Hepatocyte (in vitro differentiated cells): ENCODE measurements at places on chromosomes 13 and 19.
A peak's percentile ranks its signal among the peaks of the same experiment; 100 is the strongest.

DNA sequence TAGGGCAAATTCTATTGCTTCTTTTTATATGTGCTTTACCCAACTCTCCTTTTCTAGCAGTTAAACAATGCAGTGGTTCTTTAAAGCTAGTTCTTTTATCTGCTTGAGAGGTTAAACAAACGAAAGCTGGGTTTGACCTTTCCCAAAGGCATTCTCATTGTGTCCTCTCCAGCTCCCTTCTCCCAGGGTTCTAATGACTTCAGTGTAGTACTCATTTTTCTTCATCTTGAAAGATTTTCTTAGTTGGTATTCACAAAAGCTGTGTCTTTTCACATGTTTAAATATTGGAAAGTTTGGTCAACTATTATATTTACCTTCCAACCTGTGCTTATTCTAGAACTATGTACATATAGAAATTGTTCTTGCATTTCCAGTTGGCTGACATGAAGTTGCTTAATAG, 1.5 kb downstream of the WASF3 start:
- DNase-seq, result peak; percentile 12

GRCh38 chr19:13001502-13002165, 6.4 kb downstream of the NFIX start:
- DNase-seq, result no peak

DNA sequence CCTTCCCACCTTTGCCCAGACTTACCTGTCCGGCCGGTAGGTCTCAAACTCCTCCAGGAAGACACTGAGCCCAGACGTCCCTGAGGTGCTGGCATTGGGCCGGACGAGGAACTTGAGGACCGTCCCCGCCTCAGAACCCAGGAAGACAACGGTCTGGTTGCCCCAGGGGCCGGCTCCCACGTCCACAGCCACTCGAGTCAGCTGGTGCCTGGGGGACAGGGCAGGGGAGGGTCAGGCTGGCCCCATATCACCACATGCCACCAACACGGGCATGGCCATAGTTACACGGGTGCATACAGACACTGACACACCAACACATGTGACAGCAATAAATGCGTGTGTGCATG, 8.4 kb upstream of the LRG1 start:
- DNase-seq, result peak; percentile 2

DNA sequence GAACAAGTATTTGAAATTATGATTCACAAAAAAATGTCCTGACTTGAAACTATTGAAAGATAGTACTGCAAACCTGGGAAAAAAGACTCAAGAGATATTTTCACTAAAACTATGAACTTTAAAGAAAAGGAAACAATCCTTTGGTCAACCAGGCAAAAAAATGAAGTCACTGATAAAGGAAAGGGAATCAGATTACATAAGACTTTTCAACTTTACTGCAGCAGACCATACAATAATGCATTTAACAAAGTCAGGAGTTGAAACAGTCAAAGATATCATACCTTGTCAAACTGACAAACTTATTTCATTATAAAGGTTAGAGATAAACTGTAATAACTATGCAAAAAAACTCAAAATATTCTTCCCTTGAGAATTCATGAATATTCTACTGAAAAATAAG, 361.6 kb downstream of the DLEU7 start:
- DNase-seq, result no peak

DNA sequence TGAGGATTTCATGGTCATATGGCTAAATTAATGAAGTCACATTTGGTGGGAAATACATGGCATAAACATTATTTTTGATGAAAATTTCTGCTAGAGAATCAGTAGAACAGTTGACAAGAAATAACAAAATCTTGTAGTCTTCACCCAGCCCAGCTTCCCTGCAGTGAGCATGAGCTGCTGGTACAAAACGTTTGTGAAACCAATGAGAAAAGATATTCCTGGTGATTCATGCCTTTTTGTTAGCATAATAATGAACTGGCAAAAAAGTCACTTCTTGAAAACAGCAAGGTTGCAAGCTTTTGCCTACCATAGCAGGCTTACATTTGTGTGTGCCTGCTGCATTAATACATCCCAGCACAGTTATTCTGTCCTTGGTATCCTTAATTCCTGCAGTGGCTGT, 475.9 kb upstream of the HTR2A start:
- no peak for DNase-seq
